ENCODE measurements at places on chromosomes 6 and 20.

- no peak for DNase-seq
These were observed 2.4 kb upstream of the AHCY start for GRCh38 chr20:34305333-34306230.

- DNase-seq = no peak
These were observed 117.5 kb upstream of the KCNK16 start for GRCh38 chr6:39440039-39440426.

- no peak for DNase-seq
These were observed 73.6 kb downstream of the RALGAPA2 start for GRCh38 chr20:20638878-20639277.

DNA sequence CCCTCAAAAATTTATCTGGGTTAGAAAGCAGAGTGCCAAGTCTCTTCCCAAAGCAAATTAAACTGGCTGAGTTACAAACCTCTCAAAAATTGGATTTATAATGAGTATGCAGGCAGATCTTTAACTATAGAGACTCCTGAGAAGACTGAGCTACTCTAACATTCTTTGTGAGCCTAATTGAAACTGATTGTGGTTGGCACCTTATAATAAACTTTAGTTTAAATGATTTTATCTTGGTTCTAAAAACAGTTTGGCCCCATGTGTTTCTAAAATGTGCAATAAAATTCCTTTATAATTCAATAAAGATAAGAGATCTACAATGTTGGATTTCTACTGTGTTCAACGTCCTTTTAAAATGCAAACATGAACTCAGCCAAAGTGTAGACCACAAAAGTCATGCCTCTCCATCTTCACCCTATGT is 480.2 kb upstream of the RNF217 start:
- no peak for DNase-seq

GRCh38 chr20:59816146-59816738 is 117.2 kb downstream of the SYCP2 start:
- DNase-seq = no peak

GRCh38 chr6:3431994-3432393 is 24.9 kb downstream of the SLC22A23 start:
- DNase-seq = no peak

GRCh38 chr6:42241915-42242314 is 24.3 kb upstream of the MRPS10 start:
- no peak for DNase-seq

DNA sequence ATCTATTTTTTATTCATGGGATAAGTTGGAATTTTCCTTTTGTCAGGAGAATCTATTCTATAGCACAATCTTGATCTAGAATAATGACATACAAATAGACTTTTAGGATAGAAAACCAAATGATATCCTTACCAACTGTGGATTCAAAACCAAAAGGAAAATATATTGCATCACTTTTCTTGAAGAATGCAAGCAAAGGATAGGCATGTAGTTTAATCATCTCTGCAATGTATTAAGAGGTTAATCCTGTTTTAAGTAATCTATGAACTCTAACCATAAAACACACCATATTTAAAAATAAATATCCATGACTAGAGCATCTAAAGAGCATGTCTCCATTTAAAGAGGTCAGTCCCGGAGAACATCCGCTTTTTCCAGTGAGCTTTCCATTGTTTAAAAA is 106.7 kb upstream of the CNKSR3 start:
- DNase-seq = no peak

- no peak for DNase-seq
These were observed 85.3 kb downstream of the SIM1 start for GRCh38 chr6:100379386-100379785.

GRCh38 chr6:136522636-136523035 is 27.6 kb downstream of the MAP7 start:
- DNase-seq = no peak

GRCh38 chr6:161137320-161137719 is 136.5 kb downstream of the AGPAT4 start:
- no peak for DNase-seq

GRCh38 chr6:163337958-163338357 is 76.6 kb upstream of the QKI start:
- no peak for DNase-seq

DNA sequence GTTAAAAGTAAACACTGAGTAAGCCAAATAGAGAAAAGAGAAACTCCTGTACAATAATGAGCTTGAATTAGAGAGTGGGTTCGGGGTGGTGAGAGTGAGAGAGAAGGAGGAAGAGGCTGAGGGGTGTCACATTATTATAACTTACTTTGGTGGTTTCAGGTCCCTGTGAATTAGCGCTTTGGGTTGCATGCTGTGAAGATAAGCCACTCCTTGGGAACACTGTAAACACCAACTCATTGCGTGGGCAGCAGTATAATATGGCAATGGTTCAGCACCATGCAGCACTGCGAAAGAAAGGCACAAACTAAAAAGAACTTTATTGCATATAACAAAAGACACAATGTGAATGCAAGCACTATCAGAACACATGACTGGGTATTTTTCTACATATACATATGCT is 26.9 kb downstream of the MAP3K7 start:
- DNase-seq = no peak

DNA sequence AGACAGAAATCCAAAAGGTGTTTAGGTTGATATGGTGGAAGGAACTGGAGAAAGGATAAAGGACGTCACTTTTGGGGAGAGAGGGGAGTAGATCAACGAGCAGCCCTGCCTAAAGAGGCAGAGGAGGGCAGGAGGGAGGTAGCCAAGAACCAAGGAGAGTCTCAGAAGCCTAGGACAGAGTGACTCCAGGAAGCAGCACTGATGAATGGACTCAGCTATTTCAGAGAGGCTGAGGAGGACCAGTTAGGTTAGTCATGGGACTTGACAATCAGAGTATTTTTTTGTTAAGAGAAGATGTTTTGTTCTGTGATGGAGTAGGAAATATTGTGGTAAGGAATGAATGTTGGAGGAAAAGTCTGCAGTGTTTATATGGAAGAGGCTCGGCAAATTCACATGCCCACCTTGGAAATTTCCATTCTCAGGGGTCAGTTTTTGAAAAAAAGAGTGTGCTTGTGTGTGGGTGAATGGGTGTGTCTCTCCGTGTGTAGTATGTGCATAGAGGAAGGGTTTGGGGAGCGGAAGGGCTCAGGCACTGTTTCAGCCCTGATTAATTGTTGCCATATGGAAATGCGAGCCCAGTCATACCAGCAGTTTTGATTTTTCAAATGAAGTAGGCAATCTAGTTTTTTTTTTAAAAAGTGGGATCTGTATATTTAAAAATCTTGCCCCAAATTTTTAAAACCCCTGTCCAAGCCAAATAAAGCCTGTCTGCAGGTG is 303.6 kb downstream of the SAMD5 start:
- DNase-seq = no peak

GRCh38 chr6:117269638-117270054 is 4.3 kb downstream of the VGLL2 start:
- DNase-seq = no peak

DNA sequence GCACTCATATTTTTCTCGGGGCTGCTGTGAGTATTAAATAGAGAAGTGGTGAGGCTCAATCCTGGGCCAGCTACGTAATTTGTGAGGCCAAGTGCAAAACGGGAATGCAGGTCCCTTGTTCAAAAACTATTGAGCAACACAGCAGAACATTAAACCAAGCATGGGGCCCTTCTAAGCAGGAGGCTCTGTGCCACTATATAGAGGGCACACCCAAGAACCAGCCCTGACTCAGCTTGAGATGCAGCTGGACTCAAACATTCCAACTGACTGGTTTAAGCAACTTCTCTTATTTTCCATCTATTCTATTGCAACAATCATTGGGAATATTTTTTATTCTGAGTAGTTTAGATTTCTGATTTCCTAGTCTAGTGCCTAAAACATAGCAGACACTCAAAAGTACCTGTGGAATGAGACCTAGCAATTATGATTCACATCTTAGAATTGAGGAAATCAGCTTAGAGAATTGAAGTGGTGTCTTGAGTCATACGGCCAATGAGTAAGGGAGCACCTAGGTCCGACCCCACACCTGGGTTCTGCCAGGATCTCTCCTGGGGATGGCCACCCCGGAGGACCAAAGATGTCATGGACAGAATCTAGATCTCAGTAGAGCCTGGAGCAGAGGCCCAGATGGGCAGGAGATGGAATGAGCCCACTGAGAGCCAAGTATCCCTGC is 1.3 kb downstream of the SIRPB2 start:
- no peak for DNase-seq

DNA sequence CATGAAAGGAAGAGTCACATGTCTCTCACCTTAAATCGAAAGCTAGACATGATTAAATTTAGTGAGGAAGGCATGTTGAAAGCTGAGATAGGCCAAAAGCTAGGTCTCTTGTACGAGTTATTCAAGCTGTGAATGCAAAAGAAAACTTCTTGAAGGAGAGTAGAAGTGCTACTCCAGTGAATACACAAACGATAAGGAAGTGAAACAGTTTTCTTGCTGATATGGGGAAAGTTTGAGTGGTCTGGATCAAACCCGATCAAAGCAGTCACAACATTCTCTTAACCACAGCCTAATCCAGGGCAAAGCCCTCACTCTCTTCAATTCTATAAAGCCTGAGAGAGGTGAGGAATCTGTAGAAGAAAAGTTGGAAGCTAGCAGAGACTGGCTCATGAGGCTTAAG is 1.9 kb upstream of the TPD52L1 start:
- DNase-seq = no peak

- DNase-seq = no peak
These were observed 15.8 kb downstream of the SPTLC3 start for GRCh38 chr20:13024596-13024995.

DNA sequence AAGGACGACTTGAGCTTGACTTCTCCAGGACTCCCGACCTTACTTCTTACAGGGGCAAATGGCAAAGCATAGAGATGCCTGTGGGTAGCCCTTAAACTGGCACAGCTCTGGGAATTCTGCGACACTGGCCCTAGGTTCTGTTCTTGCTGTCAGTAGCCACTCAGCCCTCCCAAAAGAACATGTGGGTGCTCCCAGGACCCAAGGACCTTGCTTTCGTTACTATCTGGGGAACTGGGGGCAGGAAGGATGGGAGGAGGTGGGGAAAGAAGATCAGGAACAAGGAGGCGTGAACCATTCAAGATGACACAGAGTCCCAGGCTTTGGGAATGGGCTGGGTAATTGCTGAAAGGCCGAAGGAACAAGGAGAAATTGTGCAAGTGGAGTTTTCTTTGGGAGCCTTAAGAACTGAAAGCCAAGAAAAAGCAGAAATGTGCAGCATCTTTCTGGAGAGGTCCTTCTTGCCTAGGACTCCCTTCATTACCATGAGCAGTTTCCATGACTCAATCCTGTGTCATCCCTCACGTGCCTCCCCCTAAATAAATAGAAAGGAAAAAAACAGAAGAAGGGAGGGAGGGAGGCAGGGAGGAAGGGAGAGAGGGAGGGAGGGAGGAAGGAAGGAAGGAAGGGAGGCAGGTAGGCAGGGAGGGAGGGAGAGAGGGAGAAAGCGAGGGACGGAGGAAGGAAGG is 284.6 kb upstream of the FOXQ1 start:
- no peak for DNase-seq

DNA sequence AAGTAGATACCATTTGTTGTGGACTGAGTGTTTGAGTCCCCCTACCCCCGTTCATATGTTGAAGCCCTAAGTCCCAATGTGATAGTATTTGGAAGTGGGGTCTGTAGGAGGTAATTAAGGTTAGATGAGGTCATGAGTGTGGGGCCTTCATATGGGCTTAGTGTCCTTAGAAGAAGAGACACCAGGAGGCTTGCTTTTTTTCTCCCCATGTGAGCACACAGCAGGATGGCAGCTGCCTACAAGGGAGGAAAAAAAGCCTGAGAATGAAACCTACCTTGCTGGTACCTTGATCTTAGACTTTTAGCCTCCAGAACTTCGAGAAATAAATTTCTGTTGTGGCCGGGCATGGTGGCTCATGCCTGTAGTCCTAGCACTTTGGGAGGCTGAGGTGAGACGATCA is 67.9 kb upstream of the TULP4 start:
- DNase-seq = no peak

DNA sequence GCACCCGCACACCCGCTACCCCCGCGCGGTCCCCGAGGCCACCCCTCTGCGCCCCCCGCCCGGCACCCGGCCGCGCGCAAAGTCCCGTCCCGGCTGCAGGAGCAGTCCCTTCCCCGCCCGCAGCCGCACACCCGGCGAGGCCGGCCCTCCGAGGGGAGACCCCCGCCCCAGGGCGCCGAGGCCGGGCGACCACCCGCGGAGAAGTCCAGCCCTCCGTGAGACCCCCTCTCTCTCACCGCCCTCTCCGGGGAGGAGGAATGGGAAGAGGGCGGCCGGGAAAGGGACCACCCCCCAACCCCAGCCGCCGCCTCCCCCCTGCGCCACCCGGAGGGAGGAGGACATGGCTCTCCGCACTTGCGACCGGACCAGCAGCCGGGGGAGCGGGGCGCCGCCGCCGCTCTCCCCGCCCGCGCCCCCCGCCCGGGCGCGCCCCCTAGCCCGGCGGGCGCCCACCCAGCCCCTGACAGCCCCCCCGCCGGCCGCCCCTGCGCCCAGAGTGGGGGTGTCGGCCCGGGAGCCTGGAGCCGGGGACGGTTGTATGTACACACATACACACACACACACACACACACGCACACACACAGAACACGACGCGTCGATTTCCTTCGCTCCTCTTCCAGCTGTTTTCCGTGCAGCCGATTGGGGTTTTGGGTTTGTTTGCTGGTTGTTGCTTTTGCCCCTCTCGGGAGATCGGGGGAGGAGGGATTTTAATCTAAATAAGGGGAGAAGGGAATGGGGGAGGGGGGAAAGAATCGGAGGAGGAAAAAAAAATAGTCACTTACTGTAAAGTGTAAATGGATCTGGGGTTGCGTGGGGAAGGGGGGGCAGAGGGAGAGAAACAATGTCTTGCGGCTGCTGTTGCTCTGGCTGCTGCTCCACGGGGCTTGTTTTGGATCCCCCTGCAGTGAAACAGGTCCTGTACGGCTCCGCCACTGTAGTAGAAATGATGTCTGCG is at the start of gene ATXN1:
ATXN1 (minus strand) TSS at position 945 of the 955 bp plus-strand sequence.
- DNase-seq = no peak

GRCh38 chr6:166032366-166033200 is 135.1 kb downstream of the TBXT start:
- DNase-seq = no peak

GRCh38 chr6:150145830-150146229 is 3.0 kb downstream of the PPP1R14C start:
- no peak for DNase-seq

- no peak for DNase-seq
These were observed 45.1 kb upstream of the MCM9 start for GRCh38 chr6:118980063-118980462.

DNA sequence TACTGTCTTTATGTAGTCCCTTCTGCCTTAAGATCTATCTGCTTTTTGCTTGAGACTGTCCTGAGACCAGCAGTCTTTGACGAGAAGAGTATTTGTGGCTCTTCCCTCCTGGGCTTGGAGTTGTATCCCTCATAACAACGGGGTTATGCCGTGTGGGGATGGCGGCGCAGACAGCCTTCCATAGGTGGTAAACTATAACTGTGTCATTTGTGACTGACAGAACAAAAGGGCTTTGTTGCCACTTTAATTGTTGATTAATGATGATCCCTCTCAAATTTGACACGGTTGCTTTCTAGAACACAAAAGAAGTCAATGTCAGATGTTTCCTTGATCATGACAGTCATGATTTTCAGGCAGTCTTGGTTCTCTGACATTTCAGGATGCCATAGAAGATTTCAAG is 196.6 kb downstream of the JARID2 start:
- DNase-seq = no peak
